Sciatic nerve (tissue), 2 donors: ENCODE measurements at places on chromosomes 7 and 10. TPM values are rescaled to one million over a fixed set of nuclear protein-coding genes. Genes with fewer than 3 reads are reported as not detected.

DNA sequence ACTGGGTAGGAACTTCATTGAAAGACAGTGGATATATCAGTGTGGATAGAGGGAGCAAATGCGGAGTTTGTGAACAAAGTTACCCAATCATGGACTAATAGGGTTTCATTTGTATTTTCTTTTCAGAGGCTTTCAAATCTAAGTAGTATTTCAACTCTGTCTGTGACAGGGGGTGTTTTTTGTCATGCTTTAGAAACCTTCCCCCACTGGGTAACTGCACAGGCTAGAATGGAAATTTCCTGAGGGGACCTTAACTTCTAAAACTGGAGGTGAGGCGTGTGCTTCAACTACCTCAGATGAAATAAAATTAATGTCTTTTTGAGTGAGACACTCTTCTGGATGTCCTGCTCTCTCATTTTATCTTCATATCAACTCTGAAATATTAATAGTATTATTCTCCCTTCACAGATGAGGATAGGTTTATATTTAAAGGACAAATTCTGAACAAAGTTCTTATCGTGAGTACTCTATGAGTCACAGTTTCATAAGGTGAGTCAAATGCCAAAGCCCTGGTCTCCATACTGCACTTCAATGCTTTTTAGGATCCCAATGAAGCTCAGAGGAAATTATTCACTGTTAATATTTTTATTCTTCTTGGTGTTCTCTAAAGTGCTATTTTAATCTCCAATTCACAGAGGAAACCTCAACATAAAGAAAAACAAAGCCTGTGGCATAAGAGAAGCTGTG, 770.6 kb downstream of the CCSER2 start:
- no peak for DNase-seq

DNA sequence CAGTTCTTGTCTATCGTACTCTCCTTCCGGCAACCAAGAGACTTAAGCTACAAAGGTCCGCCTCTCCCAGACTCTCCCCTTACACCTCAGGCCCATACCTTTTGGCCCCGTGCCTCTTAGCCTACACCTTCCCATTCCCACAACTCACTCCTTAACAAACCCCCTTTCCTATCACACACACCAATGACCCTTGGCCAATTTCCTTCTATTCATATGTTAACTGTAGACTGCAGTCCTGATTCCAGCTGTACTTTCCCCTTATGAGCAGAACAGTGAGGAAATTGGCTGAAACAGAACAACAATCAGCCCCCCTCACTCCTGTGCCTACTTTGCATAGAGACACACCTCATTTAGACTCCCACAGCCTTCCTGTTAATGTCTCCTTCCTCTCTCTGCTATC, 1.4 kb upstream of the TMEM139 start:
- DNase-seq: no peak

GRCh38 chr7:73919694-73920375, 58.9 kb downstream of the TMEM270 start:
- DNase-seq: no peak

DNA sequence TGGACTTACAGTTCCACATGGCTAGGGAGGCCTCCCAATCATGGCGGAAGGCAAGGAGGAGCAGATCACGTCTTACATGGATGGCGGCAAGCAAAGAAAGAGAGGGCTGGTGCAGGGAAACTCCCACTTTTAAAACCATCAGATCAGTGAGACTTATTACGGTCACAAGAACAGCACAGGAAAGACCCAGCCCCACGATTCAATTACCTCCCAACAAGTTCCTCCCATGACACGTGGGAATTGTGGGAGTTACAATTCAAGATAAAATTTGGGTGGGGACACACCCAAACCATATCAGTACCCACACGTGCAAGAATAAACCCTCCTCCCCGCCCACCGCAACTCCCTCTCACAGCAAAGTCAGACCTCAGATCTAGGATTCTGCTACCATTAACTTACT, 4.5 kb upstream of the AIFM2 start:
- no peak for DNase-seq

GRCh38 chr7:27412164-27412563, 169.6 kb downstream of the EVX1 start:
- no peak for DNase-seq

GRCh38 chr7:105439174-105439893, 50.6 kb upstream of the SRPK2 start:
- DNase-seq: no peak

- DNase-seq: no peak
These were observed 43.4 kb upstream of the PRSS58 start for GRCh38 chr7:142301299-142301698.

GRCh38 chr7:13021566-13022300, 334.3 kb downstream of the ARL4A start:
- DNase-seq: no peak

GRCh38 chr7:27344471-27344870, 101.9 kb downstream of the EVX1 start:
- no peak for DNase-seq

DNA sequence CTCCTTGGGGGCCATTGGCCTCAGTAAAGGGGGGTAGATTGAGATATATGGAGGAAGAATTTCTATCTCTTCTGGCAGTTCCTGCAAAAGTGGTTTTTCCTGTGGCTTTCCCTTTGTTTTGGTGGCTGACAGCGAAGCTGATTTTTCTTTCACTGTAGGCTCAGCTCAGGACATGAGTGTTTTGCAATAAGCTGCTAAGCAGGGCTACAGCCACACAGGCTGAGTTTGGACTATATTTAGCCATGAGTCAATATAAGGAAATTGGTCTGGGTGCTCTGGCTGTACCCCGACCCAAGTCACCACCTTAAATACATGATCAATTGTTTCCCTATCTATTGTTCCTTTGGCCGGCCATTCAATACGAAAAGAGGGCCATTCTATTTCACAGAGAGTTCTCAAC, 212.7 kb upstream of the KCND2 start:
- DNase-seq: no peak

GRCh38 chr7:128010391-128011127, 20.7 kb downstream of the LRRC4 start:
- DNase-seq: no peak

DNA sequence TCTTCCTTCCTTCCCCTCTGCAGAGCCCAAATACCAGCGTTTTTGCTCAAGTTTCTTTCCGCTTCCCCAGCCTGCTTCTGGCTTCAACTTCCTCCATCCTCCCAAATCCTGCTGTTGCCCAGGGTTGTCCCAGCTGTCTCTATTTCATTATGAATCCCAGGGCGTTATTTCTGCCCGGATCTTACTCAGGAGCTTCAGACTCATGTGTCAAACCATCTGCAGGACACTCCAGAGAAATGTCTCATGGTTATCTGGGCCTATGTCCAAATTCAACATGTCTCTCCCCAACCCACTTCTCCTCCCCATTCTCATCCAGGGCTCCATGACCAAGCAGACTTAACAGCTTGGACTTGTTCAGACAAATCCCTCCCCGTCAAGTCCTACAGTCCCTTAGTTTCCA, 15.6 kb downstream of the ARHGAP22 start:
- no peak for DNase-seq

Gene GSTO2
- total RNA-seq: 2.1 TPM

Gene SPDYE5
- total RNA-seq: not detected

Gene CABCOCO1
- total RNA-seq: not detected

Gene TLX1
- not detected for total RNA-seq
